ENCODE measurements at places on chromosomes 1 and 21.

DNA sequence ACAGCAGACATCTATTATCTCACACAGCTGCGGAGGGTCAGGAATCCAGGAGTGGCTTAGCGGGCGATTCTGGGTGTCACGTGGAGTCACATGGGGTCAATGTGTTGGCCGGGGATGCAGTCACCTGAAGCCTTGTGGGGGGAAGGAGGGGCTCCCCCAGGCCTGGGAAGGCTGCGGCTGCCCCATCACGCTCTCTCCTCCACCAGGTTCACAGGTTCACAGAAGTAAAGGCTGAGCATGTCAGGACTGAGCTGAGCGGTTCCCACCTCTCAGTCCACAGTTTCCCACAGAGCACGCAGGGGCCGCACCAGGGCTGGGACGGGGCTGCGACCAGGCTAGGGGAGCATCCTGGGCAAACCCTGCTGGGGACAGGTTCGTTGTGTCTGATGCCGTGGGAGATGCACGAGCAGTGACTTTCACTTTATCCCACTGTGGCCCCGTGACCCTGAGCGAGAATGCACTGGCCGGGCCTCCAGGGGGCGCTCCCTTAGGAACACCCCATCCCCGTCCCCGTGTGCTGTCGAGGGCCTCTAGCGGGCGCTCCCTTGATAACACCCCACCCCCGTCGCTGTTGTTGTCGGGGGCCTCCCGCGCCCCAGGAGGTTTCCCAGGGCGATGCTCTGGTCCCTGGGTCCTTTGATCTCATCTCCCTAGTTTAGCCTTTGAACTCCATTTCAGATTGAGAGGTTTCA, 73.2 kb upstream of the TRAPPC10 start:
- DNase-seq = peak; percentile 95

- no peak for DNase-seq
Observed at GRCh38 chr21:45990741-45991605, 9.4 kb downstream of the COL6A1 start.

- no peak for DNase-seq
Observed at GRCh38 chr1:23023174-23023845, 4.0 kb downstream of the KDM1A start.

DNA sequence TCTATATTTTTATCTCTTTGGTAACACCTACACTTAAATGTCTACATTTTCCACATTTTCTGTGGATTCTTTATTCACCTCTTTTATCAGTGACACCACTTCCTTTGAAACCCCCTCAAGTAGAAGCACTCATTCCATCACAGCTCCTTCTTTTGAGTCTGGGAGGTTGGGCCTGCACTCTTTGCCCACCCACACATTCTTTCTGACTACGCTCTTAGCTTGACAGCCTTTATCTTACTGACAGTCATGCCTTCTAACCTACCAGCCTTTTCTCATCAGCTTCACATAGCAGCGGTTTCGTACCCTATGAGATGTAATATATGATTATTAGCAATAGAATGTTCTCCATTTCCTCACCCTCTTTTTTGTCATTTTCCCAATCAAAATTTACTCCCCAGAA, 151.9 kb downstream of the TNFSF18 start:
- DNase-seq = no peak

DNA sequence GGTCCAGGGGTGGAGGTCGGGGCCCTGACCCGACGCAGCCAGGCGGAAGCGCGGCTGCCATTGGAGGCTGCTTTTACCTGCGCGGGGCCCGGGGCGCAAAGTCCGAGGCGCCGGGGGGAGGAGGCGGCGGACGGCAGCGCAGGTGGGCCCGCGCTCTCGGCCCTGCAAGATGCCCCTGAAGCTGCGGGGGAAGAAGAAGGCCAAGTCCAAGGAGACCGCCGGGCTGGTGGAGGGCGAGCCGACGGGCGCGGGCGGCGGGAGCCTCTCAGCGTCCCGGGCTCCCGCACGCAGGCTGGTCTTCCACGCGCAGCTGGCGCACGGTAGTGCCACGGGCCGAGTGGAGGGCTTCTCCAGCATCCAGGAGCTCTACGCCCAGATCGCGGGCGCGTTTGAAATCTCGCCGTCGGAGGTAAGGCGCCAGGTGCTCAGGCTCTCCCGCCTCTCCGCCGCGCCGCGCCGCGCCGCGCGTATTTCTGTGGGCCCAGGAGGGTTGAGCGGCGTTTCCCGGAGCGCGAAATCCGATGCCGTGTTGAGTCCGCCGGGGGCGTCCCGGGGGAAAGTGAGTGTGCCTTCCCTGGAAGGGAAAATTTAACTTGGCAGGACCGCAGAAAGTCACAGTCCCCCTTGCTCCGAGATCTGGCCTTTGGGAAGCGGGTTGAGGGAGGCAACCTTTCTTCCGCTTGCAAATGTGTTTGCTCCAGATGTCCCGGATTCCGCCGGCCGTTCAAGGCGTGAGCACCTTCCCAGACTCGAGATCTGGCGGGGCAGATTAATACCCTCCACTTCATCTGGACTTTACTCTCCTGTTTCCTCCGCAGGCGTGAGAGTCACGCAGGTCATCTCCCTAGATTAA, at the start of gene GIPC2:
TSS of gene GIPC2 (plus strand) at position 41 of the 853 bp plus-strand sequence. CDS start at position 170, 129 bp downstream.
- peak; percentile 35 for DNase-seq

- DNase-seq = no peak
Observed at GRCh38 chr1:225257081-225257480, 170.8 kb downstream of the LBR start.

DNA sequence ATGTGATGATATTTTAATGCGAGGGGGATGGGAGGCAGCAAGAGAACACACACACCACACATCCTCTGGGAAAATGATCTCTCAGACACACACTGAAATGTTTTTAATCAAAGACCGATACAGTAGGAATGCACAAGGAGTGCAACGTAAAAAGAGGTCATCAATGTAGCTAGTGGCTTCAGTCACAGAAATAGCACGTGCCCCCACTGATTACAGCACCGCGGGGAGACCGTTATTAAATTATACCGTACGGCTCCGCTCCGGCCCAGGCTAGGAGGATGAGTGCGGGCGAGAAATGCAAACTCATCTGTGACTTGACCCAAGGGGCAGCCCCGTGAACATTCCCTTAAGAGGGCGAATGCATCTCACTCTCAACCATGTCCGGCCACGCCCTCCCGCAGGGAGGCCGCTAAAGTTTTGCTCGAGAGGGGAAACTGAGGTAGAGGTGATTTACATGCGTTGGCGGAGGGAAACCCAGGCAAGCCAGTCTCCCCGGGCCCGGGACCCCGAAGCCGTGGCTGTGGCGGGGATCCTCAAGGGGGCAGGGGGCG, 552 bp downstream of the UBR4 start:
- peak; percentile 91 for DNase-seq

GRCh38 chr21:45104560-45104959, 30.2 kb downstream of the ADARB1 start:
- no peak for DNase-seq

GRCh38 chr1:110713221-110713620, 38.5 kb upstream of the KCNA3 start:
- DNase-seq = no peak

- DNase-seq = no peak
Observed at GRCh38 chr1:180560868-180561600, 2.3 kb downstream of the OVAAL start.

DNA sequence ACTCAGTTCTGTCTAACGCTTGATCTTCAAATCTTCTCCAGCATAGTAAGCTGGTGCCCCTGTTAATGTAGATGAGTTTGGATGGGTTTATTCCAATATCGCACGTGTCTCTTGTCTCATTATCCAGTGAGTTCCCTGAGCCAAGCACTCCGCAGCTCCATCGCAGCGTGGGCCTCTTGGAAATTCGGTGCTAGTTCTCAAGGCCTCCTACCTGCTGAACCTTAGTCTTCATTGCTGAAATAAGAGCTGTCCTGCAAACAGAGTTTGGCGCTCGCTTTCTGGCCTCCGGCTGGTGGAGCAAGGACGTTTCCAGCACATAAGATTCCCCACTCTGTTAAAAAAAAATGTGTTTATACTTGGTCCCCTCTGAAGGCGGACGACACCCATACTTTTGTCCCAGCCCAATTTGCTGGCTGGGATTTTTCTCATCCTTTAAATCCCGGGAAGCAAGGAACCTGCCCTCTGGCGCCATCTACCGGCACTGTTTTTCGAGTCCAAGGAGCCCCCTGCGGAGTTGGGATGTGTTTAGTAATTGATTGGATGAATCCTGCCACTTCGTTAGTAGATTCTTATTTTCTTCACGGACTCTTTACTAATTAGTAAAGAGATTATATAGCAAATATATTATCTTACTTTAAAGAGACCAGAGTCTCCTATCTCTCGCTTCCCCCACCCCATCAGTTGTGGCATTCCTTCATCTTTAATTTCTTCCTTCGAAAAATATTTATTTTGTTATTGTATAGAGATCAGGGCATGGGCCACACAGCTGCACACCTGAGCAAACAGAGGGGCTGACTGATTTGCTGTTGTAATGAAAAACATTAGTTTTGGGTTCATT, 14.7 kb downstream of the JUN start:
- DNase-seq = peak; percentile 29

DNA sequence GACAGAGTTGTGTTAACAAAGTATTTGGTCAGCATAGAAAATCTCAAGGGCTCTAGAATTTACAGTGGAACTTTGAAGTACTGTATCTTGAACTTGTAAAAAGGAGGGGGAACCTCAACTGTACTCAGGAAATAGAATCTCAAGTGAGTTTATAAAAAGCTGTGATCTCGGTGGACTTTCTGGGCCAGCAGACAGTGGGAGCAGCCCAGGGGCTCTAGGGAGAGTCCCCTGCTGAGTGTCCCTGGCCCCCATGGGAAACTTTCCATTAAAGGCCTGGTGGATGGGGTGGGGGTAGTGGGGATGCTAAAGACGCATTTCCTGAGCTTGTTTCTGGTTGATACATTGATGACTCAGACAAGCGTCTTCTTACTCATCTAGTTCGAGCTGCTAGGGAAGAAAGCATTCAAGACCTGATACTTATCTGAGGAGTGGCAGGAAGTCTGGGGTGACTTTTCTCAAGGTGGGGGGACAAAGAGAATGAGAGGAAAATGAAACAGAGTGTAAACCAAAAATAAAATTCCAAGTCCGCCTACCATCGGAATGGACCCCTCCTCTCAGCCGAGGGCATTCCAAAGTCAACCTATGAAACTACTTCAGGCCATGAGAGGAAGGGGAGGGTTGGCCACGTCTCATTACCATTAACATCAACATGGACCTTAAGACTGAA, 65.5 kb downstream of the NID1 start:
- no peak for DNase-seq

GRCh38 chr1:168751195-168751650, 22.2 kb upstream of the DPT start:
- no peak for DNase-seq

DNA sequence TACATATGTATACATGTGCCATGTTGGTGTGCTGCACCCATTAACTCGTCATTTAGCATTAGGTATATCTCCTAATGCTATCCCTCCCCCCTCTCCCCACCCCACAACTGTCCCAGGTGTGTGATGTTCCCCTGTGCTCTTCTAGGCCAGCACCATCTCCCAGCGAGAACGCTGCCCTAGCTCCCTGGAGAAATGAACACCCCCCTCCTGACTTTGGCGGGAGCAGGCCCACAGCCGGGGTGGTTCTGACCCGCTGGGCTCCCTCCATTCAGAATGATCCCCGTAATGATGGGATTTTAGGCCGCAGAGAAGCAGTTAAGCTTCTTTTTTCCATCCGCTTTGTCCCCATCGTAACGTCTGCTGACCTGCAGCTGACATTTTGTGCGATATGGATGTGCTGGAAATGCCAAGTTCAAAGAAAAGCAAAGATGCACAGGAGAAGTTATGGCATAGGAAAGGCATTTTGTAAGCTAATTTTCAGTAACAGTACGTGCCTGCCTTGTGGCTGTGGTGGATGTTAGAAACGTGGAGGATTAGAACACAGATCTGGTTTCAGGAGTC, 39.3 kb downstream of the ELK4 start:
- no peak for DNase-seq

DNA sequence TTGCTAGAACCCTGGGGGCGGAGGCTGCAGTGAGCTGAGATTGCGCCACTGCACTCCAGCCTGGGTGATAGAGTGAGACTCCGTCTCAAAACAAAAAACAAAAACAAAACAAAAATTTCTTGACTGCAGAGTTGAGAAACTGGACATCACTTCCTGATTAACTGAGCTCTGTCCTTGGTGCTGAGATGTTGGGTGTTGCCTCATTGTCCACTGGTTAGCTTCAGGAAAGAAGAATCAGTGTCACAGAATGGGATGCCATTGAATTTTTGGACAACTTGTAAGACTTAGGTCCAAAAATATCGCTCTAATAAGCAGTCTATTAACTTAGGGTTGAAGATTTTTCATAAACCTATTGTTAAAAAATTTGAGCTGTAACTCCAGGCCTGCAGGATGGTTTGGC, 23.8 kb upstream of the KCNA10 start:
- peak; percentile 5 for DNase-seq

- peak; percentile 68 for DNase-seq
Observed at GRCh38 chr1:156608036-156608674, 6.9 kb upstream of the GPATCH4 start.

- DNase-seq = peak; percentile 72
Observed at GRCh38 chr1:156129687-156130577, 15.4 kb downstream of the LMNA start.

- no peak for DNase-seq
Observed at GRCh38 chr1:183379951-183380350, 38.2 kb downstream of the NMNAT2 start.

DNA sequence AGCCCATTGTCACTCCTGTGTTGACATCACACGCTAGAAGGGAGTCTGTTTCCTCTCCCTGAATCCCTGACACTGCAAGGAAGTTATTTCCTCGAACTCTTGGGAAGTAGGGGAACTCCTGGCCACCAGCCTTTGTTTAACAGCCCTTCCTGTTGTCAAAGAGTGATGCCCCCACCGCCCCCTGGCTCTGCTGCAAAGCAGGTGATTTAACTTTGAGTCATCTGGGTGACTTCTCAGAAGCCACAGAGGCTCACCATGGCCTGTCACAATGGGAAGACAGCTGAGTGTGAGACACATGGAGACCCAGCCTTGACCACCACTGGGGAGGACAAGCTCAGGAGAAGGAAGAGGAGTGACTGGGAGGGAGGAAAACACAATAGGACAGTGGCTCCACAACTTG, 182.8 kb downstream of the PSMG1 start:
- DNase-seq = no peak

GRCh38 chr1:184463680-184464079, 76.9 kb downstream of the C1orf21 start:
- no peak for DNase-seq

- peak; percentile 75 for DNase-seq
Observed at GRCh38 chr1:21818656-21819055, 6.6 kb downstream of the LDLRAD2 start.

DNA sequence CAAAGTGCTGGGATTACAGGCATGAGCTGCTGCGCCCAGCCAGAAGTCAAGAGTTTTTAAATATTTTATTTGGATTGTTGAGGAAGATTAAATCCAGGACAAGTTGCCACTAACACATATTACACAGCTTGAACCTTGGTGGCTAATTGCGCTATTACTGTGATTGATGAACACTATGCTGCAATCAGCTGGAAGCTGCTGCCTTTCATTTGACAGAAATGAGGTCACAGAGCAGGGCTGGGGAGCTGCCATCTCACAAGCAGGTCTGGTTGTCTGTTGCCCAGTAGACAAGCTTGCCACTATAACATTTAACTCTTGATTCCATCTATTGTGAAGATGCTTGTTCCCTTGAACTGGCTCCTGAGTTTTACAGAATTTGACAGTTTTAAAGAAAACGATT, 37.4 kb upstream of the NRDC start:
- no peak for DNase-seq

GRCh38 chr1:12434174-12434573, 183.8 kb downstream of the DHRS3 start:
- no peak for DNase-seq
